Activated naive CD4-positive, alpha-beta T cell treated with Interleukin-2 at 50 U/mL for 16 hours (primary cell): ENCODE measurements at places on chromosomes 1 and 21.

GRCh38 chr1:15457585-15457984, 1.1 kb downstream of the CELA2A start:
- DNase-seq, result no peak

DNA sequence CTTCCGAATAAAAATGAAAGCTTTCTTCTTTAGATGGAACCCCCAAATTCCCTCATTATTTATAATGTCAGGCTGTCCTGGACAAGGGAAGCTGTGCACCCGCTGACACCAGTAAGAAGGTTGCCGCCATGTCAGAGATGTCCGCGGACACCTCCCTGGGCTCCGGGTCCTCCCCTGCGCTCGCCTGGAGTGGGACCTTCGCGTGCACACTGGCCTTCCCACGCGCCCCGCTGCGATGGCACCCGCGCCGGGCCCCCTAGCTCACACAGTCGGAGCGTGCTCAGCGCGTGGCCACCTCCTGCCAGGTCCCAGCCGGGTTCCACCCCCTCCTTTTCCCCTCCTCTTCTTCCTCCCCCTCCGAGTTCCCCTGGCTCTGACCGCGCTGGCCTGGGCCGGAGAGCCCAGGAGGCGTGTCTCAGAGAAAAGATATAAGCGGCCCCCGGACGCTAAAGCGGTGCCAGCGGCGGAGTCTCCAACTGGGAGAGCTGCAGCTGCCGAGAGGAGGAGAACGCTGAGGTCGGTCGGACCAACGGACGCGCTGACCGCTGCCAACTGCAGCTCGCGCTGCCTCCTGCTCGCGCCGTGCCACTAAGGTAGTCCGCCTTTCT, at the start of gene G0S2:
TSS of gene G0S2 (plus strand) at position 456 of the 608 bp plus-strand sequence. CDS start 273 bp downstream, outside the sequence.
- peak; percentile 59 for DNase-seq

DNA sequence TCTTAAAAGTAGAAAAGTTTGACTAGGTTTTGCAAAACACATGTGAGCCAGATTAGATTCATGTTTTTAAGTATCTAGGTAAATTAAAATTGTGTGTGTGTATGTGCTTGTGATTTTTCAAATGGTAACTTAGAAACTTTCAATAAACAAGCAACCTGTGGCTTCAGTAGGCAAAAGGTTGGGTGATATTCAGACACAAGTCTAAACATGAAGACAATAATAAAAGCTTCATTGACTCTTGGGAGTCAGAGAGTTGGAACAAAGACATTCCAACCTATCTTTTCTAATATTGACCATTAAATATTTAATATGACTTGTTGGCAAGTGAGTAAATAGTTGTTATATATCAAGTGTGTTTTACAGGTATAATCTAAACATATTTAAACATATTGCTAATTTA, 1049.6 kb upstream of the ADGRL4 start:
- no peak for DNase-seq

- no peak for DNase-seq
Observed at GRCh38 chr1:8409606-8410005, 91.7 kb downstream of the SLC45A1 start.

- no peak for DNase-seq
Observed at GRCh38 chr1:76830373-76830772, 36.9 kb upstream of the ST6GALNAC5 start.

DNA sequence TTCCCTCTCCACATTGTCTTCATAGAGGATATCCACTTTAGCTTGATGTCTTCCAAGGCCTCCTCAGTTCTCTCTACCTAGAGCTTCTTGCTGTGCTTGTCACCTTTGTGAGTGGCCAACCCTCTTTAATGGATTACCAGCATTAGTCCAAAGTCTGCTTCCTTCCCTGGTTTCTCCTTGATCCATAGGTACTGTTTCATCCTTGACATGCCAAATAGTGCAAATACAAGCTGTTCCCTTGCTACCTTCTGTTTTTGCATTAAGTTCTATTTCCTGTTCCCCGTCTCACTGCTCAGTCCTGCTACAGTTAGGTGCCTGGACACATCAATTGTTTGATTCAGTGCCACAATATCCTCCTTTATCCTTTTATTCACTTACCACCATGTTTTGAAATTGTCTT, 19.2 kb downstream of the MAST2 start:
- DNase-seq, result no peak

GRCh38 chr1:2645776-2646175, 13.0 kb upstream of the MMEL1 start:
- DNase-seq, result no peak

- DNase-seq, result no peak
Observed at GRCh38 chr1:155938220-155938627, 3.2 kb upstream of the RXFP4 start.

DNA sequence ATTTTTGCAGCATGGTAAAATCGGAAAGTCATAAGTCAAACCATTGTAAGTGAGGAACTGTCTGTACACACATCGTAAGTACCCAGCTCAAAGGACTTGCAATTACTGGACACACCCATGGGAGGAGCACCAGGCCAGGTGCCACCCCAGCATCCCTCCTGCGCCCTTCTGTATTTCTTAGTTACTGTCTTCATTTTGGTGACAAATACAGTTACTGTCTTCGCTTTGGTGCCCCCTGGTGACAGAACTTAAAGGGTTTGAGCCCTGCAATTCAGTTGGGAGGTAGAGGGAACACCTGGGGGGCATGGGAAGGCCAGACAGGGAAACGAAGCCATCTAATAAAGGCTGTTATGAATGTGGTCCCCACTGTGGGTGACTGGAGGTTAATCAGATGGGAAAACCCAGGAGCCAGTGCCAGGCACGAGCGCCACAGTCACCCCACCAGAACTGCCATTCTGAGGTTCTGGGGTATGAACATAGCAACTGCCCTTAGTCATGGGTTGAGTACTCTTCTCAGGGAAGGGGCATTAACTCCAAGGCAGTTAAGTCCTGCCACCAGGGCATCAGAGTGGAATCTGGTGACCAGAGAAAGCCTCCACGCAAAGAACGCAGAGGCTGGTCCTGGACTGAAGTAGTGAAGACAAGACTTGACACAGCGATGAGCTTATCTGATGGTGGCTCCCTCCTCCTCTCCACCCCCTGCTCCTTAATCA, 612.9 kb downstream of the PTPRU start:
- peak; percentile 21 for DNase-seq

- DNase-seq, result no peak
Observed at GRCh38 chr1:39160703-39161102, 43.8 kb upstream of the MACF1 start.

- no peak for DNase-seq
Observed at GRCh38 chr1:94036730-94037129, 84.2 kb downstream of the ABCA4 start.

- no peak for DNase-seq
Observed at GRCh38 chr1:220884109-220884980, 5.1 kb downstream of the HLX start.

- DNase-seq, result no peak
Observed at GRCh38 chr1:173527151-173527826, 50.2 kb downstream of the PRDX6 start.

GRCh38 chr1:97524211-97524610, 396.6 kb downstream of the DPYD start:
- DNase-seq, result no peak

GRCh38 chr1:160827418-160827817, 31.4 kb downstream of the LY9 start:
- no peak for DNase-seq

- no peak for DNase-seq
Observed at GRCh38 chr1:31244326-31244725, 4.6 kb upstream of the NKAIN1 start.

GRCh38 chr1:175317309-175317708, 124.7 kb upstream of the KIAA0040 start:
- DNase-seq, result no peak

DNA sequence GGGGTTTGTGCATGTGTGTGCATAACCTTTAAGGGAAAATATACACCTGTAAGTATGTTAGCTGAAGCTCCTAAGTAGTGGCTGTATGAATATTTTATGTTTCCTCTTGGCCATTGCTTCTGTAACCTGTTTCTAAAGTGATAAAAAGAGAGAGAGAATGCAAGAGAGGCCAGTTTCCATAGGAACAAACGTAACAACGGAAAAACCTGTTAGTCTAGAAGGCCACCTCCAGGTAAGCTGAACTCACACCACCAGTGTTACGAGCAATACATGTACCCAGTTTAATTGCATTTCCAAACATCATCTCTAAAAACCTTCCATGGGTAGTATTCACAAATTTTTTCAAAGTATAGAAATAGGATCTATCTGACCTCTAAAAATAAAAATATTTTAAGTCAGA, 63.1 kb downstream of the PLPPR4 start:
- no peak for DNase-seq

- peak; percentile 23 for DNase-seq
Observed at GRCh38 chr1:182599339-182599738, 4.8 kb downstream of the RGS16 start.

- no peak for DNase-seq
Observed at GRCh38 chr1:219697682-219698081, 84.8 kb upstream of the ZC3H11B start.

- DNase-seq, result no peak
Observed at GRCh38 chr1:12516741-12517140, 101.3 kb downstream of the DHRS3 start.

DNA sequence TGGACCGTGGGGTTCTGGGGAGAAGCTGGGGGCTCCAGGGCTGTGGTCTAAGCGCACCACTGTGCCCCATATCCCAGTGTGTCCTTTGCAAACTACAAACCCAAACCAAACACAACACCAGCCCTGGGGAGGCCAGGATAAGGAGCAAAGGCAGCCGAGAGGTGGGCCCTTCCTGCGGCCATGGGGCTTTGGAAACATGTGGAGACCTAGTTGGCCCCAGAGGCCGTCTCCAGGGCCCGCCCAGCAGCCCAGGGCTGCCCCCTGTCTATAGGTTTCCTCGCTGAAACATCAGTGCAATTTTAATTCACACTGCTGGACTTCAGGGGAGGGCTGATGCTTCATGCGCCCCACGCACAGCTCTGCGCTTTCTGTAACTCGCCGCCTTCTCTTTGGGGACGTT, 61.3 kb downstream of the PRDM16 start:
- DNase-seq, result no peak

GRCh38 chr1:220119043-220119512, 25.1 kb downstream of the IARS2 start:
- DNase-seq, result no peak

- DNase-seq, result no peak
Observed at GRCh38 chr1:207073906-207074820, 14.5 kb upstream of the C4BPB start.

GRCh38 chr1:217089361-217090014, 366.3 kb upstream of the ESRRG start:
- DNase-seq, result no peak

DNA sequence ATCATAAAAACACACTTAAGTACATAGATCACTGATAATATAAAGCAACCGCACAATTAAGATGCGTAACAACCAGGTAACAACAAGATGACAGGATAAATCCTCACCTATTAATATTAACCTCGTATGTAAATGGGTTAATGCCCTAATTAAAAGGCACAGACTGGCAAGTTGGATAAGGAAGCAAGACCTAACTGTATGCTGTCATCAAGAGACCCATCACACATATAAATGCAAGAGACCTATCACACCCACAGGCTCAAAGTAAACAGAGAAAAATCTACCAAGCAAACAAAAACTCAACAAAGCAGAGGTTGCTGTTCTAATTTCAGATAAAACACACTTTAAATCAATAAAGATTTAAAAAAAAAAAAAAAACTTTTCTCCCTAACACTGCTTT, 151.8 kb downstream of the FAF1 start:
- no peak for DNase-seq

DNA sequence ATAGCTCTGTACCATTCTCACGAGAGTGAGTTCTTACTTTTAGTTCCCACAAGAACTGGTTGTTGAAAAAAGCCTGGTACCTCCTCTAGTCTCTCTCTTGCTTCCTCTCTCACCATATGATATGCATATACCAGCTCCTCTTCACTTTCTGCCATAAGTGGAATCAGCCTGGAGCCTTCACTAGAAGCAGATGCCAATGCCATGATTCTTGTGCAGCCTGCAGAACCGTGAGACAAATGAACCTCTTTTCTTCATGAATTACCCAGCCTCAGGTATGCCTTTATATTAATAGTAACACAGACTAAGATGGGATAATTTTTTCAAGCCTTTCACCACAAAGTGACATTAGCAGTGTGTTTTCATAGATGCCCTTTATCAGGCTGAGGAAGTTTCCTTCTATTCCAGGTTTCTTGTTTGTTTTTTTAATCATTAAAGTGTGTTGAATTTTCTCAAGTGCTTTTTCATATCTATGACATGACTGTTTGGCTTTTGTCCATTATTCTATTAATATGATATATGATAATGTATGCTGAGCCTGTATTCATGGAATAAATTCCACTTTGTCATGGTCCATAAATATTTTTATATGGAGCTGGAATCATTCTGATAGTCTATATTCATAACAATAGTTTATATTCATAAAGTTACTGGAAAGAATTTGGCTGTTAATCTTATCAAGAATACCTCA, 40.7 kb upstream of the C1orf185 start:
- no peak for DNase-seq

DNA sequence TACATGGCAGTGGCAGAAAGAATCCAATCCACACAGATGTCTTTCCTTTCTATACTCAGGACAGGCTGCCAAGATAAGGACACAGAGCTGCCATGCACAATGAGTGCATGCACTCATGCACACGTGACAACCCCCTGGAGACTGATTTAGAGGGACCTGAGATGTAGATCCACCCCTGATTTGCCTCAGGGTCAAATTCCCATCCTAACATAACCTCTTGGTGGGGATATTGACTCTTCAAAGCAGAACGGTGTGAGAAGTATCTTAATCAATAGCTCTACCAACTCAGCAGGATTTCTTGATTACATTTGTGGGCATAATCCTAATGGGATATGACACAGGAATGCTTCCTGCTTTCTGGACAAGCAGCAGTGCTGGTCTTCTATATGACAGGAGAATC, 125.2 kb upstream of the DSCAM start:
- DNase-seq, result no peak
